H9 (cell line): ENCODE measurements at places on chromosomes 16 and 17. TPM values are rescaled to one million over a fixed set of nuclear protein-coding genes. Genes with fewer than 3 reads are reported as not detected.
A peak's percentile ranks its signal among the peaks of the same experiment; 100 is the strongest.

TP53TG3 gene
- not detected in 2 replicates for total RNA-seq

DNA sequence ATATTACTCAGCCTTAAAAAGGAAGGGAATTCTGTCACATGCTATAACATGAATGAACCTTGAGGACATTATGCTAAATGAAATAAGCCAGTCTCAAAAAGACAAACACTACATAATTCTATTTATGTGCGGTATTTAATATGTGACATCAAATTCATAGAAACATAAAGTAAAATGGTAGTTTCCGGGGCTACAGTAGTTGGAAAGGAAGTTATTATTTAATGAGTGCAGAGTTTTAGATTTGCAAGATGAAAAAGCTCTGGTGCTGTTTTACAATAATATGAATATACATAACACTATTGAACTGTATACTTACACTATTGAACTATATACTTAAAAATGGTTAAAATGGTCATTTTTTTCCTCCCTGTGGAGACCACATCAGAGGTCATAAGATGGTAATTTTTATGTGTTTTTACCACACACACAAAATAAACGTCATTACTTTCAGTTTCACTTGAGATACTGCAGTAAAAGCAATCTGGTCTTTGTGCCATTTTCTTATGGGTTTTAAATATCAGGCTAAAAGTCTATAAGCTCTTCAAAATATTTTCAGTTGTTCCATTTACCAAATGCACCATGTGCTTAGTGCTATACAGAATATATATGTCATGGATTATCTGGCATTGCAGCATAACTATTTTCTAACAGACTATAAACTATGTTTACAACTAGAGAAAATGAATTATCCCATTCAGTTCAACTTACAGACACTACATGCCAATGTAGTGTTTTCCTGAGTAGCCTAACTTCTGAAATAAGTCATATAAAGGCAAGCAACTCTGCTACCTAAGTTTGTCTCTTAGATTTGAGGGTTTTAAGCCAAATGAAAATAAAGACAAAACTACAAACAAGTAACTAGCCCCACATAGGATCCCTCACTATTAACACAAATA, 90.9 kb downstream of the SPAG9 start:
- H3K27me3 ChIP-seq, result no peaks in the 10 kb centered on the region
- no peak overlapping the region for H3K4me3 ChIP-seq
- DNase-seq, result no peak
- H3K4me1 ChIP-seq, result no peaks in the 10 kb centered on the region

DNA sequence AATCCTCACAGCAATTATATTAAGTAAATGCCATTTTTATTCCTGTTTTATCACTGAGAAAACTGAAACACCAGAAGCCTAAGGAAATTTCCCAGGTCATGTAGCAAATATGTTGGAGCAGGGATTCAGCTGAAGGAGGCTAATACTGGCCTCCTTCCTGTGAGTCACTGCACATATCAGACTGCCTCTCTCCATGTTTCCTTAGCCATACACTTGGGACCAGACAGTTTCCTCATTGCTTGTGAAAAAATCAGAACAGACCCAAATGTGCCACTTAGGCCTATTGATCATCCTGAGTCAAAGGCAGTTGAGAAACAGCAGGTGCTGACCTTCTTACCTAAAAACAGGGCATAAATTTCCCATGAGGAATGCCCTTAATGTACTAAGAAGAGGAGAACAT, 18.9 kb upstream of the ELAC2 start:
- peaks cover 4% of the 10 kb centered on the region; the same call in 1 of the 2 replicates for H3K4me1 ChIP-seq
- H3K4me3 ChIP-seq, result no peak overlapping the region
- no peak overlapping the region for H3K27ac ChIP-seq
- no peak for DNase-seq

DNA sequence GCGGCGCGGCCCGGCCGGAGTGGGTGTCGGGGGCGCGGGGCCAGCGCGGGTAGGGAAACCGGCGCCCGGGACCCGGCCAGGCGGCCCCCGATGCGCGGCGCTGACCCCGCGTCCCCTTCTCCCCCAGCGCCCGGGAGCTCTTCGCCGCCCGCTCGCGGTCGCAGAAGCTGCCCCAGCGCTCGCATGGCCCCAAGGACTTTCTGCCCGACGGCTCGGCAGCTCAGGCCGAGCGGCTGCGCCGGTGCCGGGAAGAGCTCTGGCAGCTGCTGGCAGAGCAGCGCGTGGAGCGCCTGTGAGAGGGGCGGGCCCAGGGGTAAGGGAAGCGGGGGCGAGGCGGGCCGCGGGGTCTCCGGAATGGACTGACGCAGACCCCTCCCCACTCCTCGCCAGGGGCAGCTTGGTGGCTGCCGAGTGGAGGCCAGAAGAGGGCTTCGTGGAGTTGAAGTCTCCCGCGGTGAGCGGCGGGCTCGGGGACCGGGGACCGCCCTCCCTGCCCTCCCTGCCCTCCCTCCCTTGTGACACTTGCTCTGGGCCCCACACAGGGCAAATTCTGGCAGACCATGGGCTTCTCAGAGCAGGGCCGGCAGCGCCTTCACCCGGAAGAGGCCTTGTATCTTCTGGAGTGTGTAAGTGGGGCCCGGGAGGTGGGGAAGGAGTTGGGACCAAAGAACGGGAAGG, 430 bp downstream of the TSEN54 start:
- H3K27ac ChIP-seq, result no peak overlapping the region
- H3K27me3 ChIP-seq, result no peaks in the 10 kb centered on the region
- H3K4me1 ChIP-seq, result no peaks in the 10 kb centered on the region; the same call in 1 of the 2 replicates
- peak overlapping the region; percentile 85 for H3K4me3 ChIP-seq

GRCh38 chr16:30084816-30085159, 6.9 kb downstream of the TBX6 start:
- no peak for DNase-seq
- no peak overlapping the region for H3K4me3 ChIP-seq
- H3K36me3 ChIP-seq, result peaks cover 57% of the 10 kb centered on the region
- H3K27me3 ChIP-seq, result no peaks in the 10 kb centered on the region
- no peaks in the 10 kb centered on the region for H3K4me1 ChIP-seq

KCNJ12 gene
- 0.29 and 0.39 TPM in 2 replicates for total RNA-seq

ZFPM1 gene
- total RNA-seq, result 3.6 and 4.7 TPM in 2 replicates

DNA sequence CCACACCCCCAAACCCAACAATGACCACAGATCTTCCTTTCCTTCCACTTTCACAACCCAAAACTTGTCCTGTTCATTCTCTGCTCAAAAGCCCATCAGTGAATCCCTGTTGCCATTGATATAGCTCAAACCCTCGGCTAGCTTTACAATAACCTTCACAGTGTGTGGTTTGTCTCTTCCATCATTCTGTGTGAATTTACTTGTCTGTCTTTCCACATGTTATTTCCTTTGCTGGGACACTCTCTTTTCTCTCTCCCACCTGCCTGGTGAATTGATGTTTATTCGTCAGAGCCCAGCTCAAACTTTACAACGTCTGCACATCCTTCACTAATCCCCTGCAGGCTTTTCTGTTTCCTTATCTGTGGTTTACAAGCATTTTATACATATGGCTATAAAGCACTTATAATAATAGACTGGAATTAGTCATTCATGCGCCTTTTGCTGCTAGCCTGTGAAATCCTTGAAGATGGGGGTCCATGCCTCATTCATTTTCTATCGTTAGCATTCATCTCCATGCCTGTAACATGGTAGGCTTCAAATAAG, 114.4 kb downstream of the CDH13 start:
- H3K27ac ChIP-seq, result no peak overlapping the region
- H3K27me3 ChIP-seq, result no peaks in the 10 kb centered on the region
- H3K4me1 ChIP-seq, result no peaks in the 10 kb centered on the region
- no peak overlapping the region for H3K4me3 ChIP-seq
- no peaks in the 10 kb centered on the region for H3K36me3 ChIP-seq

KRT28 gene
- not detected in 2 replicates for total RNA-seq

- no peaks in the 10 kb centered on the region for H3K27me3 ChIP-seq
- H3K4me1 ChIP-seq, result no peaks in the 10 kb centered on the region
- H3K27ac ChIP-seq, result no peak overlapping the region
- H3K4me3 ChIP-seq, result no peak overlapping the region
- no peaks in the 10 kb centered on the region for H3K36me3 ChIP-seq
Measured at GRCh38 chr17:7120123-7120522, 5.5 kb upstream of the ASGR2 start.
